ENCODE measurements at places on chromosomes 2 and 18.

DNA sequence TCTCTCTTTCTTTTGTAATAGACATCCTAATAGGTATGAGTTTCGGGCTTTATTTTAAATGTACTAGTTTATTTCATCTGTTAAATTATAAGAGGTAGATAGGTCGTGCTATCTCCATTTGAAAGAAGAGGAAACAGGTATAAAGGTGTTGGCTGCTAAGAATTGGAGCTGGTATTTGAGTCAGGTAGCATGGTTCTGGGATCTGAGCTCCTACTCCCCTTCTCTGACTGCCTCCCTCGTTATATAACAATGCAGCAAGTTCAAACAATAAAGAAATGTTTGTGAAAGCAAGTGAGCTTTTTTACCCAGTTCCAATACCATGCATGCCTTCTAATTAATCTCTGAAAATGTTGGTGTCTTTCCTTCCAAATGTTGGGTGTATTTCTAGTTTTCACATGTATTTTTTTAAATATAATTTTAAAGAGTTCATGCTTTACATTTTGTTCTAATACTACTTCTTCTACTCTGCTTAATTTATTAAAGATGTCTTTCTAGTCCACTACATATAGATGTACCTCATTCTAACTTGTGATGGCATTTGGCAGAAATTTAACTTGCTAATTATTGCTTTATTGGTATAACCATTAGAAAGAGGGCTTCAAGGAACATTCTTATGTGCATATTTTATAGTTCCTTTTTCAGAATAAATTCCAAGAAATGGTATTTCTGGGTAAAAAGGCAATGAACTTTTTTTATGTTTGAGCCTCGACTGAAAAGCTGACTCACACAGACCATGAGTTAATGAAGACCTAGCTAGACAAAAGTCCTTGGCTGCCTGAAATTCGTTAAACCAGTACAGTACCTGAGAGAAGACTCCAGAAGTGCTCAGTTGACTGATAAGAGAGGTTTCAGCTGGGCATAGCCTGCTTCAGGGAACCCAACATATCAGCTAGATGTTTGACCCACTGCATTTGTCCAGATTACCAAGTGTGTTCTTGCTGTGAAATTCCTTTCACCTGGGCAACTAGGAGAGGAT is 133.5 kb downstream of the CERS6 start:
- DNase-seq, result no peak

DNA sequence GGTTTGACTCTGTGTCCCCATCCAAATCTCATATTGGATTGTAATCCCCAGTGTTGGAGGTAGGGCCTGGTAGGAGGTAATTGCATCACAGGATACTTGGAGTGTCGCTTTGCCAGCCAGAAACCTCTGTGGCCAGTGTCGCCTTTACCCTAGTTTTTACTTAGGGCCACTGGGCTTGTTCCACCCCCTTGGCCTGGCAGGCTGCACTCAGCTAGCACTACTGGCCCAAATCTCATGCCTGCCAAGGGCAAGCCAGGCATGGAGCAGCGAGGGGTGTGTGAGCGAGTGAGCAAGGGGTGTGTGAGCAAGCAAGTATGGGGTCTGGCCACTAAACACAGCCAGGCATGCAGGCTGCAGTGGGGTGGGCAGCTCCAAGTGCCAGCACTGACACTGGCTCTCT is 178.7 kb upstream of the MGAT5 start:
- DNase-seq, result no peak

DNA sequence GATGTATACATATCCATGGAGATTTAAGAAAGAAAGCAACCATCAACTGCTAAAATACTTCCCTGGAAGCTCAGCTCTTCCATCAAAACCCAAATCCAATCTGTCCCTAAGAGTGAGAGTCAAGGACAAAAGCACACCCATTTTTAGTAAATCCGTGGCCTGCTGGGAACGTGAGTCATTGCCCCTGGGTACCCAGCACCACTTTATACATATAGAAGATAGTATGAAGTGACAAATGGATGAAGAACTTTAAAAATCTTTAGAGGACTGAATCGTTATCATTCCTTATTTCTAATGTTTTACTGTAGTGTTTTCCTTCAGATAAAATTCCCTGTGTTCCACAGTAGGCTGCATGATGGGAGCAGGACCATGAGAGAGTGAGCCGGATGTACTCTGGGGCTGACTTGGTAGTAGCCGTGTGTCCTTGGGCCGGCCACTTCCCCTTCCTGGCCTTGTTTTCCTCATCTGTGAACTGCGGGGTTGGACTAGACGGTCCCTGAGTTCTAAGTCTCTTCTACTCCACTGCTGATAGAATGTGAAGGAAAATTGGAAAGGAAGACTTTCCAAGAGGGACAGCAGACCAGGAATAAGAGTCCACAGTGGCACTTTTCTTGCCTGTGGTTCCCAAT is 28.5 kb upstream of the CEP68 start:
- DNase-seq, result no peak

DNA sequence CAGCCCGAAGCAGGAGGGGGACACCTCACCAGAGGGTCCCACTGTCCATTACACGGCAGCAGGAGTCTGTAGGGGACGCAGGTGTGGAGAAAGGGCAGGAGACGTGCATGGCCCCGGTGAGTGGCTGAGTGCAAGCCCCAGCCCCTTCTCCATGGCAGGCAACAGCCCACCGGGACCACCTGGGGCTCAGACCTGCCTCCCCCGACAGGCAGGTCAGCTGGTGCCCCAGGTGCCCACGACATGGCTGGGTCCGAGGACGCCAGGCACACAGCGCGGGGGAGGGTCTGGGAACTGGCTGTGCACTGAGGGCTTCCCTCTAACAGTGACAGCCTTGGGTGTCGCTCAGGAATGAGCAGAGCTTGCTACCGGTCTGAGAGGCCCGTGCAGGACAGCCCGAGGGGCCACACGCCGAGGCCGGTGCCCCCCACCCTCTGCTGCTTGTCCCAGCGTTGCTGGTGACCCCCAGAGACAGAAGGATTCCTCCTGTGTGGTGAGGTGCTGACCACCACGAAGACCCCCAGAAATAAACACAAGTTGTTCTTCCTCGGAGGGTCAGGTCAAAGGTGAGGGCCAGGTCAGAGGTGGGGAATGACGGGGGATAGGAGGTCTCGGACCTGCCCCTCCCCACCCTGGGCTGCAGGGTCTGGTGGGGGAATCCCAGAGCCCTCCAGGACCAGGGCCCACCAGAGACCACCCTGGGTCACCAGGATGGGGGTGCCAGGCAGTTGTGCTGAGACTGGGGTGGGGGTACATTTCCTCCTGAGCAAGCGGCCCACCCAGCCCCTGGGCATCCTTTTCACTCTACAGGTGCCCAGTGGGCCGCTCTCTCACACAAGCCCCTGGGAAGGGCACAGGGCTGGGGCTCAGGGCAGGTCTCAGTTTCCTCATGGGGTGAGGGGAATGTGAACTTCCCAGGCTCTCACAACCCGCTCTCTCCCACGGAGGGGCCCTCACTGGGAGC is 50.6 kb downstream of the SLC66A2 start:
- DNase-seq, result no peak

DNA sequence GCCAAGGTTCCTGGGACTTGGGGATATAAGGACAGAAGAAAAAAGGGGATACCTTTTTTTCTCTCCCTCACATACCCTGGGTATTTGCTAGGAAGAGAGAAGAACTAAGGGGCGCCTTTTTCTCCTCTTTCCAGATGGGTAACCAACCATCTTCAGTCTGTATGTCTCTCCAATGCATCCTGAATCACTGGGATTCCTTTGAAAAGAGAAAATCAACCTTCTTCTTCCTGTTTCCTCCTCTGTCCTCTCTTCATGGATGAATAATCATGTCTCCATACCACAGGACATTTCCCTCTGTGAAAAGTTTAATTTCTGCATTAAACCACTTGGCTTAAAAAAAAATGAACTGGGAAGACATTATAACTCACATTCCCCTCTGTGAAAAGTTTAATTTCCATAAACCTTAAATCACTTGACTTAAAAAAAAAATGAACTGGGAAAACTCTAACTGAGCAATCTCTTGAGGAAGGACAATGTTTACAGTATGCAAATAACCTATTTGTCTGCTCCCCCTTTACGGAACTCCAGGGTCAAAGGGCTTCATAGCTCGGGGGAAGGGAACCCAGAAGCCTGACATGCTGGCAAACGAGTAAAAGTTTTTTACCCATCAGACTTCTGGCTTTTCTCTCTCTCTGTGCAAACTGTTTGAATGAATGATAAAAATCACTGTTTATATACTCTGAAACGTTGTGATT is 56.7 kb upstream of the FAM98A start:
- DNase-seq, result no peak

DNA sequence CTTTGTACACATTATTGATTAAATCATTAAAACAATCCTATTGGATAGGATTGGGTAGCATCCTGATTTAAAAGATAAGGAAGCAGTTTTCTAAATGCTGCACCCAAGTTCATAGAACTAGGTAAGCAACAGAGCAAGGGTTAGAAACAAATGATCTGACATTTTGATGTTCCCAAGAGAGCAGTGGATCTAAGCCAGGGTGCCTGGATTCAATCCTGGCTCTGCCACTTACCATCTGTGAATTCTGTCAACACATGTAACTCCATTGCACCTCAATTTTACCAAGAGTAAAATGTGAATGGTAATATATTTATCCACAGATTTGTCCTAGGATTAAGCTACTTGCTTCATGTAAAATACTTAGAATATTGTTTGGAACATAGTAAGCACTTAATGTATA is 982.6 kb upstream of the FANCL start:
- no peak for DNase-seq

GRCh38 chr2:4900242-4900641 is 791.9 kb upstream of the SOX11 start:
- DNase-seq, result no peak

GRCh38 chr2:105488285-105488684 is 89.4 kb upstream of the FHL2 start:
- no peak for DNase-seq

DNA sequence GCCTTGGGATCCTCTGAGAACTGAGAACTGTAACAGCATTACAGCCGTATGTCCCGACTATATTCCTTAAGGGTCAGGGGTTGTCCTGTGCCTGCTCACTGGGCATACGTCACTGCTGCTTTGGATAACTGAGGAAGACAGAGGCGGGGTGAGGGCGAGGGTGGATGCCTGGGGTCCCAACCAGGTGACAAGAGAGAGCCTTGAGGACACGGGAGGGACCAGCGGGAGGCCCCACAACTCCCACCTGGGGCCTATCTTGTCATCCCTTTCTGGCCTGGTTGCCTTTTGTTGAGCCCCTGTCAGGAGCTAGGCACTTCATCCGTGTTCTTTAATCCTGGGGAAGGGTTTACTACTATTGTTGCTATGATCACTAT is 28.8 kb downstream of the INPP5D start:
- no peak for DNase-seq

DNA sequence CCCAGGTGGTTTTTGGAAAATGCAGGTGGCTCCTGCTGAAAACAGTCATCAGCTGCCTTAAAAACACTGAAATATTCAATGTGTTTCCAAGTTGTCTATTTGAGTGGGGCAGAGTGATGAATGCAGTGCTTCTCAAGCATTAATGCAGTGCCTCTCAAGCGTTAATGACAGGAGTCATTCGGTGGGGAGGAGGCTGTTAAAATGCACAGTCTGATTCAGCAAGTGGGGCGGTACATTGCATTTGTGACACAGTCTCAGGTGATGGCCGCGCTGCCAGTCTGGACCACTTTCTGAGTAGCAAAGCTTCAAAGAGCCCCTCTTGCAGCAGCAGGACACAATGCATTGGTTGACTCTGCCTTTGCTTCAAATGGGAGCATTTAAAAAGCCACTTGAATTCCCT is 231.4 kb upstream of the RGPD4 start:
- no peak for DNase-seq

- DNase-seq, result peak; percentile 67
Measured at GRCh38 chr18:24514439-24514838, 54.0 kb downstream of the HRH4 start.

DNA sequence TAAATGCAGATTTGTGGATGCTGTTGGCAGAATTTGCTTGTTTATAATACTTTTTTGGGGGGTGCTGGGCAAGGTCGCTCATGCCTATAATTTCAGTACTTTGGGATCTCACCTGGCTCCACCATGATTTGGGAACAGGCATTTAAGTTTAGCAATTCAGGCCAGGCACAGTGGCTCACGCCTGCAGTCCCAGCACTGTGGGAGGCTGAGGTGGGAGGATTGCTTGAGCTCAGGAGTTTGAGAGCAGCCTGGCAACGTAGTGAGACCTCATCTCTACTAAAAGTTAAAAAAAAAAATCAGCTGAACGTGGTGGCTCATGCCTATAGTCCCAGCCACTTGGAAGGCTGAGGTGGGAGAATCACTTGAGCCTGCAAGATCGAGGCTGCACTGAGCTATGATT is 20.7 kb downstream of the TANC1 start:
- DNase-seq, result no peak

- no peak for DNase-seq
Measured at GRCh38 chr18:76169733-76170132, 325.3 kb downstream of the ZNF516 start.

DNA sequence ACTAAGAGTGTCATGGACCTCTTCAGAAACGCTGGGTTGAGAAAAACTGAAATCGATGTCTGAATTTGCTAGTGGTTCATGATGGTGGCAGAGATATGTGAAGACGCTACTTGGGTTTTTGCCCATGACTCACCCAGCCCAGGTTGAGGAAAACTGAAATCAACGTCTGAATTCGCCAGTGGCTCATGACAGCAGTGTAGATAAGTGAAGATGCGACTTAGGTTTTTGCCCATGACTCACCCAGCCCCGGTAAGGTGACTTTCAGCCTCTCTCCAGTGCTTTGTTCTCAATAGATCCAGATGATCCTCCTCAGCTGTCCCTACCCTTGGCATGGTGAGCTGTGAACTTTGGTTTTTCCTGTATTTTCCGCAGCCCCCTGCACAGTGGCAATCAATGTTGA is 105.3 kb upstream of the SIX3 start:
- DNase-seq, result no peak

DNA sequence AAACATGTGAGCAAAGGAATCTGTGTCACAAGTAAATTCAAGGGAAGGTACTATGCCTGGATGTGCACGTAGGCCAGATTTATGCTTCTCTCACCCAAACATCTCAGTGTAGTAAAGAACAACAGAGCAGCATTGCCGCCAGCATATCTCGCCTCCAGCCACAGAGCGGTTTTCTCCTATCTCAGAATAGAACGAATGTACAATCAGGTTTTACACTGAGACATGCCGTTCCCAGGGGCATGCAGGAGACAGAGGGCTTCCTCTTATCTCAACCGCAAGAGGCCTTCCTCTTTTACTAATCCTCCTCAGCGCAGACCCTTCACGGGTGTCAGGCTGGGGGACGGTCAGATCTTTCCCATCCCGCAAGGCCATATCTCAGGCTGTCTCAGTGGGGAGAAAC is 175.3 kb downstream of the RPIA start:
- DNase-seq, result no peak

DNA sequence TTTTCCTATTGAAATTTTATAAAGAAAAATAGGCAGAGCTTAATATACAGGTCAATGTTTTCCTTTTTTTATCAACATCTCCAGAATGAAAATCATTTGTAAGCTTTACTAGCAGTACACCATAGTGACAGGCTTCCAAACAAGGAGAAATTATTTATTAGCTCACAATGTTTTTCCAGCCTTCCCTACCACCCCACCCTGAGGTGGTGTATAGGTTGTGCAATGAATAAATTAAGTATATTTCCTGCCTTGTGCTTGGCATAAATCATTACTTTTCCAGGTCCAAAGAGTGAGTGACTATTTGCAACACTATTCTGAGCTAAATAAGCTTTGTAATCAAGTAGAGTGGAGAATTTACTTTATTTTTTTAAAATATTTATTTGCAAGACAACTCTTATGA is 876.2 kb upstream of the POU3F3 start:
- no peak for DNase-seq

- DNase-seq, result no peak
Measured at GRCh38 chr2:177265824-177266817, 1.6 kb upstream of the NFE2L2 start.

GRCh38 chr2:54503192-54503591 is 47.1 kb downstream of the SPTBN1 start:
- peak; percentile 25 for DNase-seq

- DNase-seq, result peak; percentile 74
Measured at GRCh38 chr2:192029089-192029488, 165.6 kb downstream of the TMEFF2 start.
